NCI-H524 (cell line): ENCODE measurements at places on chromosomes 5 and 9.

DNA sequence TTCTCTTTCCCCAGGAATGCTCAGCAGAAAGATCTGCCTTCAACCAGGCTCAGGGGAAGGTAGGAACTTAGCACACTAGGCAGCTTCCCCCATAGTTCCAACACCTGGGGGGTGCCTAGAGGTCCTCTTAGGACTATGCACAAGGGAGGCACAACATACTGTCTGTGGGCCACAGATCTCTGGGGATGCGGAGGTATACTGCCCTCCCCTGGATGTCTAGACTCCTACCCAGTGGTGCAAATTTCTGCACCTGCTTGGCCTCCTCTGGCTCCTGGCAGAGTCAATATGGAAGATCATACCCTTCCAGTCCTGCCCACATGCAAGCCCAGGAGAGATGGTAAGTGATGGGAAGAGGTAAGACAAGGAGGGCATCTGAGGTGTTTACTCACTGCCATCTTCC lies 247.5 kb upstream of the DAPK1 start:
- no peak for DNase-seq

DNA sequence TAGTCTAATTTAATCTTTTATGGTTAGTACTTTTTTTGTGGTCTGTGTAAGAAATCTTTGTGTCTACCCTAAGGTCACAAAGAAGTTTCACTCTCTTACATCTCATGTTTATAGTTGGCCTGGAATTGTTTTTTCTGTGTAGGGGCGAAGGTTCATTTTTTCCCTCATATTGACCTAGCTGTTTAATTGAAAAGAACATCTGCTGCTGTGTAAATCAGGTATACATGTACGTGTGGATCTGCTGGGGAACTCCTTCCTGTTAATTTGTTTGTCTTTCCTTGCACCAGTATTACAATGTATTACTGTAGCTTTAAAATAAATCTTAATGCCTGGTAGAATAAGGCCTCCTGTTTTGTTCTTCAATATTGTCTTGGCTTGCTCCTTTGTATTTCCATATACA lies 37.8 kb downstream of the EXOSC2 start:
- no peak for DNase-seq

DNA sequence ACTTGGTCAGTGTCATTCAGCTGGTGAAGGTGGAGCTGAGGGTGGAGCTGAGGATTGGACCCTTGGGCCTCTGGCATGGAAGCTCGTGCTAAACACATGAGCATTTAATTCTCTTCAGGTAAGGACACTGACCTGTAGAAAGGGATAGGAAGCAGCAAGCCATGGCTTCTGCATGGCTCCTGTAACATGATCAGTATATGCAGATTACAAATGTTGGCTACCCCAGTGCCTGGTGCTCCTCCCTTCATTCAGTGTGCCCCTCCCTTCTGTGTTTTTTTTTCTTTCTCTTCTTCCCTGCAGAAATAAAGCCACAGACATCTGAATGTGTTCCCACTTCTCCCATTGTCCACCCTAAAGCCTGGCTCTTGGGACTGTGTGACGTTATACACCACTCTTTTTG lies 52.9 kb downstream of the ARHGAP26 start:
- DNase-seq: no peak

- DNase-seq: no peak
Observed at GRCh38 chr5:103345461-103345860, 86.9 kb downstream of the MACIR start.

- no peak for DNase-seq
Observed at GRCh38 chr9:88998911-88999310, 7.6 kb downstream of the S1PR3 start.

DNA sequence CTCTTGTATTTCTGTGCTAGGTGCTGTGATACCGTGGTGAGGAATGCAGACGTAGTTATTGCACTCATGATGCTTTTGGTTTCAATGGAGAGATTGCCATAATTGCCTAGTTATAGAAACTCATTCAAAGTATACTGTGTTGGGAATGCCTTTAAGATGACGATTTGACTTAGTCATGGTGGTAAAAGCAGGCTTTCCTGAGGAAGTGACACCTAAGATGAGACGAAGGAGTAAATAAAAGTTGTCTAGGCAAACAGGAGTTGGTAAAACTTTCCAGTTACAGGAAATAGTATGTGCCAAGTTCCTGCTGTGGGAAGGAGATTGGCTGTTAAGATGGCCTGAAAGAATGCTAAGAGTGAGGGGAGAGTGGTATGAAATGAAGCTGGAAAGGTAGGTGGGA lies 48.1 kb downstream of the FOCAD start:
- no peak for DNase-seq
